ENCODE measurements at places on chromosomes 6 and 20. TPM values are rescaled to one million over a fixed set of nuclear protein-coding genes. Genes with fewer than 3 reads are reported as not detected.

C6orf141 gene
- total RNA-seq: 7.8 TPM

SCAND1 gene
- 58.5 TPM for total RNA-seq

MICB gene
- 33.1 TPM for total RNA-seq

NMBR gene
- not detected for total RNA-seq

PLCB4 gene
- 3.5 TPM for total RNA-seq

OR2J3 gene
- not detected for total RNA-seq

BNIP5 gene
- total RNA-seq: not detected

MRPL14 gene
- 45.2 TPM for total RNA-seq

RNASET2 gene
- total RNA-seq: 12.6 TPM

C6orf58 gene
- not detected for total RNA-seq

HLA-DRA gene
- total RNA-seq: not detected

CLVS2 gene
- not detected for total RNA-seq

UST gene
- total RNA-seq: 1.1 TPM

GLP1R gene
- not detected for total RNA-seq

SLC17A2 gene
- not detected for total RNA-seq

FGD2 gene
- total RNA-seq: not detected

TUBE1 gene
- 27.7 TPM for total RNA-seq

ERVFRD-1 gene
- not detected for total RNA-seq

NRSN1 gene
- total RNA-seq: not detected

PRR18 gene
- not detected for total RNA-seq

SRSF3 gene
- 550 TPM for total RNA-seq

MLN gene
- not detected for total RNA-seq

CST2 gene
- not detected for total RNA-seq

SYNGAP1 gene
- 3.5 TPM for total RNA-seq

PTCHD4 gene
- total RNA-seq: 3.2 TPM

SMLR1 gene
- total RNA-seq: not detected

IL17F gene
- not detected for total RNA-seq

BPIFB2 gene
- not detected for total RNA-seq

MOG gene
- total RNA-seq: not detected

IYD gene
- not detected for total RNA-seq

FBXO30 gene
- 24.1 TPM for total RNA-seq

RIPOR2 gene
- total RNA-seq: not detected
